Germinal center (tissue), 1 donor: ENCODE measurements at places on chromosomes 6 and 20.

- DNase-seq: no peak
Observed at GRCh38 chr6:165086814-165087213, 222.6 kb downstream of the C6orf118 start.

DNA sequence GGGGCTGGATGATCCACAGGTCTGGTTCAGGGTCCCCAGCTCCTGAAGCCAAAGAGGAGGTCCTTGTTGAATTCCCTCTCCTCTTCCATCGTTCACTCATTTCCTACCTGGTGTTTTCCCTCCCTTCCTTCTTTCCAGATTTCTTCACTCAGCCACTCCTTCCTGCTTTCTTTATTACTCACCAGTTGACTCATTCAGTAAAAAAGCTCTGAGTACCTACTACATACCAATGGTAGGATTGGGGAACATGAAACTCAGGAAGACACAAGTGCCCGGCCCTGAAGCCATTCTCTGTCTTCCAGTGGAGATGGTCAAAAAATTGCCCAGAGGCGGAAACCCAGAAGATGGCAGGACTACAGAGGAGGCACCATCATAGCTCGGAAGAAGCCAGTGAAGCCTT, 11.9 kb upstream of the NSFL1C start:
- DNase-seq: no peak

DNA sequence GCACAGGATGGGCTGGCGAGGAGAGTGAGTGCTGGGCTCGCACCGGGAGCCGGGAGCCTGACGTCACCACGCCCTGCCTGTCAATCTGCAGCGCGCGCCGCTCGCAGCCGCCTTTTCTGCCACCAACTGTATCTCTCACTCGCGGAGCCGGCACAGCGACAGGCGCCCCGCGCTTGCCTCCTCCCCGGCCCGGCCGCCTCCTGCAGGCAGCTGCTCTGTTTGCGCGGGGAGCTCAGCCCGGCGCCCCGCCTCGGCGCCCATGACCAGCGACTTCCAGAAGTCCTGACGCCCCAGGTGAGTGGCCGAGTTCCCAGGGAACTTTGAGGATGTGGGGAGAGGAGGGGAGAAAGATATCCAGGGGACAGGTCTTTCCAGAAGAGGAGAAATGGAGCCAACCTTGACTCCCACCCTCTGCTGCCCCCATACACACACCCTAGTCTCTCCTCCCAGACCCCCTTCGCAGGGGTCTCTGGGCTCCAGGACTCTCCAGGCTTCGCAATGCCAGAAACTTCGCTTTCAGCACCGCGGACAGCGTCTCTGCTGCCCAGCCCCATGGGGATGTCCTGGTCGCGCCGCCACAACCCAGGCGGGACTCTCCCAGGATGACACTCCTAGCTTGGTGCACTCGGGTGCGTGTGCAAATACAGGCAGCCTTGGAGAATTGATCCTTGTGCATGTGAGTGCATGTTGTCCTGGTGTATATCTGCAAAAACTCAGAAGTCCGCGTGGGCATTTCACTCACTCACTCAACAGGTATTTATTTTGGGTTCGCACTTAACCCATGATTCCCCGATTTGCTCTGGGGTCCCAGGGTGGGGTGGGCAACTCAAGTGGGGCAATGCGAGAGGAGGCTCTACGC, at the start of gene GPR6:
GPR6 (plus strand) TSS at position 138 of the 859 bp plus-strand sequence. CDS start 802 bp downstream, outside the sequence.
- peak; percentile 16 for DNase-seq

GRCh38 chr6:50461696-50462095, 251.6 kb upstream of the TFAP2D start:
- no peak for DNase-seq

DNA sequence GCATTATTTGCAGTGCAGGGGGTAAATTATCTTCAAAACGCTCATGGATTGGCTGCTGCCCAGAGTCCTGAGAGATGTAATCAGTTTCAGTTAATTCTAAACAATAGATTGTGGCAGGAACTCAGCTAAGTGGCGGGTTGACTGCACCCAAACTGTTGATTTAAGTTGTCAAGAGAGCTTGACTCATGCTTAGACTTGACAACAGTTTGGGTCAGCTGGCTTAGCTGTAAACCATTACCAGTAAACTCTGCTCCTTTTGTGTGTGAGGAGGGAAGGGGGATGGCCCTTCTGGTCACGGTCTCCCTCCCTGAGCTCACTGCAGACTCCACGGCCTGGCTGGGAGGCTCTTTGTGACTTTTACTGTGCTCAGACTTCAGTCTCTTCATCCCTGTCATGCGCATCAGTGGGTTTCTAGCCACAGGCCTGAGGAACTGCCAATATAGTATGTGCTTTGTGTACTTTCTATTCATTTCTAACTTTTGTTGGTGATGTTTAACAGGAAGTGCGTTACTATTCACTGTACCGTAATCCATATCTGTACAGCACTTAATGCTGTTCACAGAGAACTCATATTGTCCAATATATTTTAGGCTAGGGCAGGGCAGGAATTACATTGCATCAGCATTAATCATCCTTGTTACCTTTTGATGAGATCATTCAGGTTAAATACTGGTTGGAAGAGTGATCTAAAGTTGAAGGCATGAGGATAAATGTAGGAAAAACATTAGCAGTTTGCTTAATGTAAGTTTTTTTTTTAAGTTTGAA, 488.3 kb downstream of the CDKAL1 start:
- DNase-seq: peak; percentile 27

DNA sequence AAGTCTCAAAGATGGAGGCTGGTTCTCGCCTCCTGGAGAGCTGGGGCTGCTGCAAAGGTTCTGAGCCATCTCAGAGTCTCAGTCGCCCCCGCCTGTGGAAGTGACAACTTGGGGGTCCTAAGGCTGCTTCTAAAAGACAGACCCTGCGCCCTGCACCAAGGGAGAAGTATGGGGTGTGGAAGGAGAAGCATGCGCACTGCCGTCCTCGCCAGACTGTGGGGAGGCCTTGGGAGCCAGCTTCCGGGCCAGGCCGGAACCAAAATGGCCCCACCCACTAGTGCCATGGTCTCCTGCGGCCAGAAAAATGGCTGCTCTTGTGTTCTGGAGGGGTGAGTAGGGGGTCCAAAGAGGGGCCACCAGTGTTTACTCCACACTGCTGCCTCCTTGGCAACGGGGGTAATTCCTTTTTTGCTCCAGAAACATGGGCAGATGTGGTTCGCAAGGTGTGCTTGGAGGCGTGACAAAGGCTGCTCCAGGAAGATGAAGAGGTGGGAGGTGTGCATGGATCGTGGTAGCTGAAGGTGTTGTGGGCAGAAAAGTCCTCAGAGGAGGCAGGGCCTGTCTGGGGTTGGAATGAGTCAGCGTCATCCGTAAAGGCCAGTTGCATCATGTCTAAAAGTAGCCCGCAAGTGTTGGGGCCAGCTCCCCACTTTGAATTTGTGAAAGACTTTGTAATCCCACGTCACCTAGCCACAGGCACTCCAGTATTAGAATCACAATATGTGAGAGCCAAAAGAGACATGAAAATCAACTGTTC, 329.8 kb upstream of the SOX4 start:
- DNase-seq: no peak

DNA sequence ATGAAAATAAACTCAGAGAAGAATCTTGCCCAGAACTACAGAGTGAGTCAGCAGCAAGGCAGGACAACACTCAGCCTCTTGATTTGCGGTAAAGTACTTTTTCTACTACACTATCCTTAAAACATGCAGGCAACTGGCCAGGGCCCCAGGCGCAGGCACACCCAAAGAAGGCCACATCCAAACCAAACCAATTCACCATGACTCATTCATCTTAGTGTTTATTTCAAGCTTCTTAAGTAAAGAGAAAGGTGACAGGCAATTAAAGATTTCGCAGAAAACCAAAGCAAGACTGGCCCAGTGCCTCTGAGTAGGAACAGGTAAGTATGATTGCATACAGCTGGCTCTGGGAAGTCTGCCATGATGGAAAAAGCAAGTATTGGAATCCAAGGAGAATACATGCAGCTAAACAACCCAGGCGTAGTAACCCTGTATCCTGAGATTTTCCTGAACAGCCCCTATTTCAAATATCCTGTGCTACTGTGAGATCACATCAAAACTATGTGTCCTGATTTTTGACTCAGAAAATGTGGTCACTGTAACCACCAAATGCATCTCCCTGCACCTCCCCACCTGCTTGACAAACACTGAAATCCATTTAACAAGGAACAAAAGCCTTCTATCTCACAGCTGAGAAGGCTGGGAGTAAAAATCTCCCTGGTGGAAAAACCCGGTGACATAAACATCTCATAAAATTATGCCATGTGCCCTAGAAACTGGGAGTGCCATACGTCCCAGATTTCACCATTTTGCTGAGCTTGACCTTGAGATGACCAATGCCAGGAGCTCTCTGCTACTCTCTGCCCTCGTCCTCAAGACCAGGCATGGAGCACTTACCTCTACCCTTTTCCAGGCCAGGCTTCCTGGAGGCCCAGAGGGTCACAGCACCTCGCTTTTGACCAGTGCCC, 12.4 kb downstream of the WFDC3 start:
- DNase-seq: no peak

GRCh38 chr6:32113386-32114352, 4.5 kb upstream of the TNXB start:
- no peak for DNase-seq

DNA sequence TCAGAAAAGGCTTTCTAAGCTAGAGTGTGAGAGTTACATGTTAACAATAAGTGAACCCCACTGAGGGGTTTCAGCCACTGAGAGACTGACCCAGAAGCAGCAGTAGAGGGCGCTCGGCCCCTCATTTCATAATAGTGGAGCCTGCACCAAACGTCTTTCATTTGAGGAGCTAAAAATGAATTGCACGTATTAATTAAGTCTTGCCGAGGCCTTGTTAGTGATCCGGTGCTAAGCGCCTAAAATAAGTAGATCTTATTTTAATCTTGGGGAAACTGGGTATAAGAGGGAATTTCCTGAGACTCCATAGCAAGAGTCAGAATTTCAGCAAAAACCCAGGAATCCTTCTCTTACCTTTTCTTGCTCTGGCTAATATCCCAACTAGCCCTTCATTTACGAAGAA, 209.7 kb downstream of the FARS2 start:
- DNase-seq: peak; percentile 73

- DNase-seq: no peak
Observed at GRCh38 chr6:148578489-148578814, 168.4 kb upstream of the UST start.

- no peak for DNase-seq
Observed at GRCh38 chr20:52004018-52004417, 187.6 kb downstream of the ZFP64 start.

DNA sequence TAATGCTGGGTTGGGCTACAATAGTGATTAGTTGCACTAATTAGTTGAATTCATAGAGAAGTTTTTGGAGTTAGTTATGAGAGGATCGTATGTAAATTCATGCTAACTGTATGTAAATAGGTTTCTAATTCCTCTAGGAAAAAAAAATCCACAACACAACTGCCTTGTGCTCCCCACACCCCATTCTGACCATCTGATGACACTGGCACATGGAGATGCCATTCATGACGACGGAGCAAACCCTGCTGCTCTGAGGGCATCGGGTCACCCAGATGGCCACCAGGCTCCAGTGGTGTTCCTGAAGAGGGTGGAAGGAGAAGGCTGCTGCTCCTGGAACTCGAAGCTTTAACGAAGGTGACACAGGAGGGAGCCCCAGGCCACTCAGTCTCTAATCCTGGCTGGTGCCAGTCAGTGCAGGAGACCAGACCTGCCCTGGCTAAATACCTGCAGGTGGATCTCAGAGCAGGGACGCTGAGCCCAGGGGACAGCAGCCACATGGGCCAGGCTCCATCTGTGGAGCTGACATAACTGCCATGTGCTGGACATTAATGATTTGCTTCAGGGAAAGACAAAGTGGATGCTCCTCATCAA, 90.3 kb downstream of the FAM50B start:
- no peak for DNase-seq

GRCh38 chr20:6122873-6123648, at the start of gene FERMT1:
TSS of gene FERMT1 (minus strand) at chr20:6123030. CDS start at chr20:6119554, 3,476 bp downstream.
- peak; percentile 20 for DNase-seq

- DNase-seq: no peak
Observed at GRCh38 chr20:43583982-43584432, 6.7 kb upstream of the IFT52 start.

DNA sequence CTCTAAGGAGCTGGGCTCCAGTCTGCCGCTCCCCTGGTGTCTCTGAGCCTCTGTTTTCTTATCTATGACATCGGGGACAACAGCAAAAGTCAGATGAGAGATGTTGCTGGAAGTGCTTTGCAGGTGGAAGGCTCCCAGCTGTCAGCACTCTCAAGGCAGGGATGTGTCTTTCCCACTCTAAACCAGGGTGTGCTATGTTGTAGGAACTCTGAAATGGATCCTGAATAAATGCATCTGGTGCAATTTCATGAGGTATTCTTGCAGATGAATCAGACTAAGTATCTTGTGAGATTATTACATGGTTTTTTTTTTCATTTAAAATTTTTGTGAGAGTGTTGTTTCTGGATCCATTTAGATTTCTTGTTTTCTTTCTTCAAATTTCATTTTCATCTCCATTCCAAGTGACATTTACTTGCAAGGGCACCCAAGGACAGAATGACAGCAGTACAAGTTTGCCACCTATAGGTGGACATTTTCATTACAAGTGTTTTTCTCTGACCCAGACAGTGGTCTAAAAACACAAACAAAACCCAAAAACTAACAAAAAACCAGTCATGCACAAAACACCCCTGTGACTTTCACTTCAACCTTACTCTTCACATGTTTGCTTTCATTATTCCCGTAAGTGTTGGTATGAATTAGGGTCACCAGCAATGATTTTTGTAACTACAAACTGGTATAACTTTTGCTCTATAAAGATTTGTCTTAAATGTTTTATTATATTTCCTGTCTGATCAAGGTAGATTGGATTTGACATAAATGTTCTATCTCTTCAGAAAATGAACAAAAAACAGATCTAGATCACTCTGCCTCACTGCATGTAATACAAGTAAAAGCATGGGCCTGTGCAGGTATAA, 14.7 kb upstream of the SIM1 start:
- DNase-seq: no peak

GRCh38 chr6:116406678-116407345, 36.1 kb downstream of the DSE start:
- no peak for DNase-seq

DNA sequence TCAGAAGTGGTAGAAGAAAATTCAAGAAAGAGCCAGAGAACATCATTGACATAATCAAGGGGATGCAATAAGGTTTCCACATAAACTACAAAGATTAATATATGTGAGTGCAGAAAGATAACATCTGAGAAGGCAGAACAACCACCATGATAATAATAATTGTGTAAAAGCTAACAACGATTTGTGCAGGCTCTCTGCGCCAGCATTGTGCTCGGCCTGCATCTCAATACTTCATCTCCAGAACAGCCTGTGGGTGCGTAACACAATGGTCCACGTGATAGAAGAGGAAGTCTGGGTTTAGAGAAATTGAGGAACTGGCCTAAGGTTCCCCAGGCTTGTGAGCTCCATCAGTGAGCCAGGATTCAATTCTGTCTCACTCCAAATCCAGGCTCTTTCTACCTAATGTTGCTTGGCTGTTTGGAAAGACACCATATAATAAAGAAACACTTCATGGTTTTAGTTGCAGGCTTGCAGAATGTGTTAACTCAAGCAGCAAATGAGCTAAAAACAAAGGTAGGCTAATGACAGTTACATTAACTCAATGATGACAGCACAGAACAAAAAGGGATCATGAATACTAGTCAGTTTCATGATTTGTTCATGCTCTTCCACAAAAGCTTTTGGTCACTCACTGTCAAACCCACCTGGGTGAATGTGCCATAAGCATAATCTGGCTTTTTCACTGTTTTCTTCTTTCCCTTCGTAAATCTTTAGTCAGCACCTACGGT, 71.2 kb downstream of the LY86 start:
- DNase-seq: peak; percentile 68
